ENCODE measurements at places on chromosomes 6 and 20.
A peak's percentile ranks its signal among the peaks of the same experiment; 100 is the strongest.

DNA sequence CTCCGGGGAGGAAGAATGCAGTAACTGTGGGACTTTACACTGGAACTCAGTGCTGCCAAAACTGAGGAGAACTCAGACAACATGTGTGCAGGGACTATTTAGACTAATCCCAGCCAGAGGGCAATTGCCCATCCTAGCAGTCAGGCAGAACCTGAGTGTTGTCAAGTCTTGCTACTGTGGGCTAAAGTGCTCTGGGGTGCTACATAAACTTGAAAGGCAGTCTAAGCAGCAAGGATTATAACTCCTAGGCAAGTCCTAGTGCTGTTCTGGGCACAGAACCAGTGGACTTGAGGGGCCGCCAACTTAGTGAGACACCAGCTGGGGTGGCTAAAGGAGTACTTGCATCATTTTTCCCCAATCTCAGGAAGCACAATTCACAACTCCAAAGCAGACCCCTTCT, 363.8 kb upstream of the PTCHD4 start:
- DNase-seq = no peak

DNA sequence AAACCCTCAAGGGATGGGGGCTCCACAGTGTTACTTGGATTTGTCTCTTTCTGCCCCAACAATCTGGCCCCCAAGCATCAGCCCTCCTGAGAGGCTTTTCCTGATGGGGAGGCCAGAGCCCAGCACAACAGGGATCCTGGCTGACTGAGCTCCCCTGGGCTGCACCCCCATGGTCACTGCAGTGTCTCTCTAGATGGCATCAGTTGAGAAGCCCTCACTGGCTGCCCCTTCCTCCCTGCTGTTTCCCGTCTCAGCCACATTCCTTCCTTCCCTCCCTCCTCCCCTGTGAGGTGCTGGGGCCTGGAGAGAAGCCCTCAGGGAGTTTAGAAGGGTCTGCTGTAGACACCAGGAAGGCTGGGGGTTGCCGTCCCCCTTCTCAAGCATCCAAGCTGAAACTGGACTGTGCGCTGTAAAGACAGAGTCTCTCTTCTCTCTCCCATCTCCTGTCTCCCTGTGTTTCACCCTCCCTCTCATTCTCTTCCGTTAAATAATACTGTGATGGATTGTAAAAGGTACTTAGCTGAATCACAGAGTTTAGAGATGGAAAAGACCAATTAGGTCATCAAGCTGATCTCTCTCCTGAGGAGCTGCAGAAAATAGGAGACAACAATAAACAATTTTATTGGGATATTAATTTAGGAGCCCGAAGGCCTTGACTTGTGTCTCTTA, 29.7 kb downstream of the SAYSD1 start:
- no peak for DNase-seq

DNA sequence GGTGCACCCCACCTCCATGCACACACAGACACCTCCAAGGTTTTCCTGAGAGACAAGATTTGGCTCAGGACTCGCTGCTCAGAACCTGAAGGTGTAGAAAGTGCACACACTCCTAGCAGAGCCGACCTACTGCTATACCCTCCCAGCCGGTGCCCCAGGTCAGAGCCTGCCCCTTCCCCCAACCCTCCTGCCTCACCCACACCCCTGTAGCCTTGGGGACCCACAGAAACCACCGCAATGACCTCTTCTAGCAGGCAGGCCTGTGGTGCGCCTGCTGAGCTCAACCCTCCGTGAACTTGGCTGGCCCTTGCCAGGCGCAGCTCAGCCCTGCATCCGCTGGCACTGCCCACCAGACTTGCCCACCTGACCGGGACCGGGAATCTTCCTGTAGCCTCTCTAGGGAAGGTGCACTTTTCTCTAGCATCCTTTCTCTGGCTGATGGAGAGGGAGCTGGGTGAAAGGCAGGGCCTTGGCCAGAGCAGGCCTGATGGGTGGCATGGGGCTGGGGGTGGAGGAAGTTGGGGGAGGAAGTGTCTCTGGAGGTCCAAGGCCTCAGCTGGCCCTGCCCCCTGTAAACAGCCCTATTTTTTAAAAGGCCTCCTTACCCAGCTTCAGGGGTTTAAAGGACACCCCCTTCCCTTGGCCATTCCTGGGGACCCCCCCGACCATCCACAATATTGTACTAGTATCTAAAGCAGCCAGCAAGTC, 36.9 kb upstream of the SLCO4A1 start:
- no peak for DNase-seq

DNA sequence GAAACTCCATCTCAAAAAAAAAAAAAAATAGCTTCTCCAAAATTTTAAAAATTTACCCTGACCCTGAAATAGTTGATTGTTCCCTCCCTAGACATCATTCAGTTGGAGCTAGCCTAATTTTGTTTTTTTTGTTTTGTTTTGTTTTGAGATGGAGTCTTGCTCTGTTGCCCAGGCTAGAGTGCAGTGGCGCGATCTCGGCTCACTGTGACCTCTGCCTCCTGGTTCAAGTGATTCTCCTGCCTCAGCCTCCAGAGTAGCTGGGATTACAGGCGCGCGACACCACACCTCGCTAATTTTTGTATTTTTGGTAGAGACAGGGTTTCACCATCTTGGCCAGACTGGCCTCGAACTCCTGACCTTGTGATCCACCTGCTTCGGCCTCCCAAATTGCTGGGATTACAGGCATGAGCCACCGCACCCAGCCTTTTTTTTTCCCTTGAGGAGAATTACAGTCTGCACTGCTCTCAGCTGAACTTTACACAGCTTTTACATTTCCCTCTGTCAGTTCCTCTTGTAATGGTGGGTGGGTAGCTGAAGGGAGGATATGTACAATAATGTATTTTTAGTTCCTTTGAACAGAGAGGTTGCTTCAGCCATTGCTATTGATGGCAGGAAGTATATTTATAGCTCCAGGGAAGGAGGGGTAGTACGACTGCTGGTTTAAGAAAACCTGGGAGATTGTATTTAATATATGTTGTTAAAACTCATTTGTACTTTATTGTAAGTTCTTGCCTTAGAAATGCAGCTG, 27.7 kb downstream of the PTPRA start:
- no peak for DNase-seq

- DNase-seq = no peak
Measured at GRCh38 chr6:123804014-123804786, 535 bp downstream of the NKAIN2 start.

GRCh38 chr6:136975089-136975715, 53.1 kb downstream of the SLC35D3 start:
- no peak for DNase-seq

GRCh38 chr20:399182-399707, 8.9 kb upstream of the RBCK1 start:
- no peak for DNase-seq

DNA sequence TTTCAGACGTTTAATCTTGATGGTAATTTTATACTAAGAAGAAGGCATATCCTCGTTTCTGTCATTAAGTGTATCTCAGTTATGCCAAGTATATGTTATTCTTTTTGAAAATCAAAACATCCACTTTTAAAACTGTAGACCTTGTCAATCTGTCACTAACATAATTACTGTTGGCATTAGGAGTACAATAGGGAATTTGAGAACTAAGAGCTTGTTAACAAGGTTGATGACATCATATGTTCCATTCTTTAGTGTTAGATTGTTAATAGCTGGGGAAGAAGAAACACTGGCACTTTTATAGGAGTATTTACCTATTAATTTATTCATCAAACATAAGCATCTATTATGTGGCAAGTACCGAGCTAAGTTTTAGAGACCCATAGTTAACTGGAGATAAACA, 76.2 kb downstream of the MAP3K4 start:
- no peak for DNase-seq

DNA sequence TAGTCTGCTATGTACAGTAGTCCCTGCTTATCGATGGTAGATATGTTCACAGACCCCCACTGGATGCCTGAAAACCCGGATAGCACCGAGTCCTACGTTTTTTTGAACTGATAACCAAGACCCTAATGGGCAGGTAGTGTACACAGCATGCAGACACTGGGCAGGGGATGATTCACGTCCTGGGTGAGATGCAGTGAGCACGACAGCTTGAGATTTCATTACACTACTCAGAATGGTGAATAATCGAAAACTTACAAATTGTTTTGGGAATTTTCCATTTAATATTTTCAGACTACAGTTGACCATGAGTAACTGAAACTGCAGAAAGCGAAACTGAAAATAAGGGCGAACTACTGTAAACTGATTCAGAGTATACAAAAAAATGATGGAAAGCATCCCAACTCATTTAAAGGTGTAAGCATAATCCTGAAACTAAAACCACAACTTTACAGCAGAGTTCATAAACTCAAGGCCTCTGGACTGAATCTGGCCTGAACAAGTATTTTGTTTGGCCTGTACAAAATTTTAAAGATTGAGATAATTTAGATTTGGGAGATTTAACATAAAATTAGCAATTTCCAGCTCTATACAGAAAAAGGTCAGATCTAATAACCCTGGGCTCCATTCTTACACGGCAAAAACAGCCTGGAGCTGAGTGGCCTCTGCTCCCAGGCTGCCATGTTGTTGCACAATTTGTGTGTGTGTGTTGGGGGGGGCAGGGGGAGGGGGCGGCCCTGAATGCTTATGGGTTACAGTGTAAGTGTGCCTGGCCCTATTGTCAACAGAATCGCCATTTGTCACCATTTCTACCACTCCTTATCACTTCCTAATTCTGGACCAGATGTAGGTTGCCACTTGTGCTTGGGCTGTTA, 34.9 kb downstream of the RNF24 start:
- no peak for DNase-seq

- no peak for DNase-seq
Measured at GRCh38 chr6:130955755-130956154, 107.3 kb downstream of the EPB41L2 start.

- no peak for DNase-seq
Measured at GRCh38 chr20:63047267-63047666, 40.5 kb upstream of the BHLHE23 start.

DNA sequence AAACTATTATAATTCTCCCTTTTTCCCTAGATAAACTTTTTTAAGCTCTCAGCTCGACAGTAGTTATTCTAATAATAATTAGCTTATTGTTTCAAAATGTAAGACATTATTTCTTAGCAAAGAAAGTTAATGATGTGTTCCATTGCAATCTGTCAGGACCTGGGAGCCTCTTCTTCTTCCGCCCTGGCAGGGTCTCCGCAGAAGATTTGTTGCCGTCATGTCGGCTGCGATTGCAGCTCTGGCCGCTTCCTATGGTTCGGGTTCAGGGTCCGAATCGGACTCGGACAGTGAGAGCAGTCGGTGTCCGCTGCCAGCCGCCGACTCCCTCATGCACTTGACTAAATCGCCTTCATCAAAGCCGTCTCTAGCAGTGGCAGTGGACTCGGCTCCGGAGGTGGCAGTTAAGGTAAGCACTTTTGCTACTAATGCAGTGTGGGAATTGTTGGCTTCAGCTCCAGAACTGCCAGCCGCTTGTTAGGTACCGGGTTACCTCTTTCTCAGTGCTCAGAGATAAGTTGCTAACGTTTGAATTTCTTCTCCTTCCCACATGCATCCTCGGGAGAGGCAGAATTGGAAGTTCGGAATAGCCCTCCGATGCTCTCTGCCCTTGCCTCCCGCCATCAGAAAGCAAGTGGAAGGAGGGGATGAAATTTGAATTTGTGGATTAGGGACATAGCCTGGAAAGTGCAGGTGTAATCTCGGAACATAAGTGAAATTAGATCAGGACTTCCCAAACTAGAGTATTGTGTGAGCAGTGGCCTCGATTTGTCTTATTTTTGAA, at the start of gene CDC40:
TSS of gene CDC40 (plus strand) at position 200 of the 781 bp plus-strand sequence. CDS start at position 218, 18 bp downstream.
- DNase-seq = peak; percentile 53

DNA sequence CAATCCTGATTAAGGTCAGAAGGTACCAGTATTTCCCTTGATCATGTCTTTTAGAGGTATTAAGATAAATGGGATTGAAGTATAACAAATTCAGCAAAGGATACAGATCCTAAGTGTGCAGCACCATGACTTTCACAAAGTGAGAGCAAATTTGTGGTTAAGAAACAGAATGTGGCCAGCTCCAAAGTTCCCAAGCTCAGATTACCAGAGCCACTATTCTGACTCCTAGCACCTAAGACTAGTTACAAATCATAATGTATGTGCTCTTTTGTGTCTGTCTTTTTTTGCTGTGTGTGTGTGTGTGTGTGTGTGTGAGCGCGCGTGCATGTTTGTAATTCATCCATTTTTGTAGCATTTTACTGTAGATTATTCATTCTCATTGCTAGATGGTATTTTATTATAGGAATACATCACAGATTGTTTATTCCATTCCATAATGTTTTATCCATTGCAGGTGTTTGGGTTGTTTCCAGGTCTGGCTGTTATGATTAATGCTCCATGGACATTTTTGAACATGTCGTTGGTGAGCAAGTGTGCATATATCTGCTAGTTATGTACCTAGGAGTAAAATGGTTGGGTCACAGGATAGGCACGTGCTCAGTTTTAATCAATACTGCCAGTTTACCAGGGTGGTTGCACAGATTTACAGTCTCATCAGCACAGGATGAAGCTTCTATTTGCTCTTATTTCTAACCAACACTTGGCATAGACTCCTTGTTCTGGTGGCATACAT, 314.0 kb upstream of the JAG1 start:
- no peak for DNase-seq

DNA sequence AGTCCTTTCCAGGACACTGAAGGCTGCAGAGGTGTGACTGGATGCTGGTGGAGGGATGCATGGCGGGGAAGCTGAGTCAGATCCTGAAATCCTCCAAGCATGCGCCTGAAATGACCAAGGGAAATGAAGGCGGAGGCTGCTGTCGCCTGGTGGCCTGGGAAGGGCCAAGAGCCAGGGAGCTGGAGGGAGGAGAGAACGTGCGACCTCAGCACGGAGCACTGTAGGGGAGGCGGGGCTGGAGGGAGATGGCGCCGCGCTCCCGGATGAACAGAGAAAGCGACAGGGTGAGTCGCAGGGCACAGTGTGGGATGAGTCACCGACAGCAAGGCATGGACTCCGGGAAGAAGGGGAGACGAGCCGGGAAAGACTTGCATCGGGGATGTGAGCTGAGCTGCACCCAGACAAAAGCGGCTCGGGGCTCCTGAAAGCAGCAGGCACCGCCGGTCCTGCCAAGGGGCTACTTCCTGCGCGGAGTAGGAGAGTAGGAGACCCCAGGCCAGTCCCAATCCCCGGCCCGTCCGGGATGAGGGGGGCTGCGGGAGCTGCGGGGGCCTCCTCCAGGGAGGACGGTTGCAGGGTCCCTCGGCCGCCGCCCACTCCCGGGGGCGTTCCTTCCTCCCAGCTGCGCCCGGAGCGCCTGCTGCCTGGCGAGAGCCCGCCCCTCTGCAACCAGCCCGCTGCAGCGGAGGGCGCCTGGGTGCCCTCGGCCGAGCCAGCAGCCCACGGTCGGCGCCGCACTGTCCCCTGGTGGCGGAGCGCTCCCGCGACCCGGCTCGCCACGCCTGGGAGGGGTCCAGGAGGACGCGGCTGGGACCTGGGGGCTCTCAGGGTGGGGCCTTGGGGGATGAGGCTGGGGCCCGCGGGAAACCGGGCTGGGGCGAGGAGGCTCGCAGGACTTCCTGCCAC, 11.0 kb upstream of the NQO2 start:
- peak; percentile 72 for DNase-seq

DNA sequence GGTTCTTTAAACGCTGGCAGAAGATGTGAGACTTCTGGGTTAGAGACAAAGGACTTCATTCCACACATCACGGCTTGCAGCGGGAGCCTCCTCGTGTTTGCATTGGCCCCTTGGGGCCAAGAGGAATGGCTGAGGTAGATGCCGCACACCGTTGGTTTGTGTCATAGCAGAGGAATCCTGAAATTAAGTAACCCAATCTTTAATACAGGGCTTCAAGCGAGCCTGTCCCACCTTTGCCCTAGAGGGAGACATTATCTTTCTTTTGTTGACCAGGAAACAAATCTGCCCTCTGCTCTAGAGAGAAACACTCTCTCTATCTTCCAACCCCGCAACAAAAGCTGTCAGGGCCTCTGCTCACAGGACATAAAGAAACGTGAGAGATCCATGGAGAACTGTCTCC, 277.5 kb upstream of the ZFP64 start:
- no peak for DNase-seq
